ENCODE measurements at places on chromosomes 12 and 14.
A peak's percentile ranks its signal among the peaks of the same experiment; 100 is the strongest.

- DNase-seq: no peak
Measured at GRCh38 chr12:64103825-64104740, 118.0 kb downstream of the KICS2 start.

- no peak for DNase-seq
Measured at GRCh38 chr14:29220072-29220471, 453.5 kb downstream of the FOXG1 start.

GRCh38 chr12:108542320-108542719 is 18.7 kb downstream of the SART3 start:
- no peak for DNase-seq

DNA sequence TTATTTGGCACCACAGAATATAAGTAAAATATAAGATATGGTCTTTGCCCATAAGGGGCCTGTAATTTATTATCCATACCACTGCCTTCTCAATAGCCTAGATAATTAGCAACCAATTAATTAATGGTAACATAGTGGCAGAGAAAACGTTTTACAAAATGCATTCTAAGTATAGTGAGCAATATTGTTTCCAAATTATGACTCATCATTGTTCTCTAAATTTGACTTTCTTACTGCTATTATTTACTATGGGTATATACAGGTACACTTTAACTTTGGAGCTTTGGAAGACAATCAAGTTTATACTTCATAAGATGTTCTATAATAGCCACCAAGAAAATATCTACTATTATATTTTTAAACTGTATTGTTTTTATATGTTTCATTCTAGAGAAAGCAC is 26.7 kb downstream of the DCP1B start:
- no peak for DNase-seq

DNA sequence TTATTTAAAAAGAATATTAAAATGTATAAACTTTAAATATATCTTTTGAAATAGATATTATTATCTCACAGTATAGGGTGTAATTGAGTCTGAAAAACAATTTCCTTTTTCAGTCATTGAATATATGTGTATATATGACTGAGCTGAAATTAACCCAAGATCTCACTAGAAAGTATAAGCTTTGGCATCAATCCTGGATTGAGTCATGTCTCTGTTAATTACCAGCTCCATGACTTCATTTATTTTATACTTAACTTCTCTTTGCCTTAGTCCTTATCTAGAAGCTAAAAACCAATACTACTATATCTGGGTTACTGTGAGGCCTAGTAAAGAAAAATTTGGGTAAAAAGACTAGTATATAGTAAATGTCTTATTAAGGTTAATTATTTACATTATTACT is 1020.3 kb downstream of the LRFN5 start:
- DNase-seq: no peak

DNA sequence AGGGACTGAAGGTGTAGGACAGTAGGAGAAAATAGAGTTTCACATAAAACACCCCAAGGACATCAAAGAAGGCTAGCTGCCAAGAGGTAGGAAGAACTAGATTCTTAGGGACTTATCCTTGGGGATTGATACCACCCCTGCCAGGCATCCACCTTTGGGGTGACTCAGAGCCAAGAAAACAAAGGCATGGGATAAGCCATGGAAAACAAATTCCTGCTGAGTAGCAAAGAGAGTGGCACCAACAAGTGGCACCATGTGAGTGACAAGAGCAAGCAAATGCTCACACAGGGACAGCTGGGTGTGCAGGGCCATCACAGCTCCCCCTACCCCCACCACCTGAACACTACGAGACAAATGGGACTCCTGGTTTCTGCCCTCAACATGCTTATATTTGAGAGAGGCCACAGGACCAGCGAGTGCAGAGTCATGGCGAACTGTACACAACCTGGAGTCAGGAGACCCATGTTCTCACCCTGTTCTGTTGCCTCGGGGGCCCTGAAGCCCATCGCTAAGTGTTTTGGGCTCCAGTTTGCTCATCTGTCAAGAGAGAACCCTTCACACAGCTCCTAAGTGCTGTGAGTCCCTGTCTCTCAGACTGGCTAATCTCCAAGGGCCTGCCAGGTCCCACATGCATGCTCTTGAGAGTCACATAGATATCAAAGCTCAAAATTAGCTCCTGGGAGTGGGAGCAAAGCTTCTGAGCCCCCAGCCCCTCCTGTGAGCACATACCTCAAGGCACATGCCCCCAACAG is 91.9 kb downstream of the DPF3 start:
- DNase-seq: no peak

GRCh38 chr12:66467932-66468331 is 165.6 kb downstream of the HELB start:
- no peak for DNase-seq

GRCh38 chr14:59870277-59871165 is at the start of gene RTN1:
Gene RTN1 (minus strand): TSS chr14:59870776. CDS start chr14:59870630, 146 bp downstream.
- peak; percentile 72 for DNase-seq

DNA sequence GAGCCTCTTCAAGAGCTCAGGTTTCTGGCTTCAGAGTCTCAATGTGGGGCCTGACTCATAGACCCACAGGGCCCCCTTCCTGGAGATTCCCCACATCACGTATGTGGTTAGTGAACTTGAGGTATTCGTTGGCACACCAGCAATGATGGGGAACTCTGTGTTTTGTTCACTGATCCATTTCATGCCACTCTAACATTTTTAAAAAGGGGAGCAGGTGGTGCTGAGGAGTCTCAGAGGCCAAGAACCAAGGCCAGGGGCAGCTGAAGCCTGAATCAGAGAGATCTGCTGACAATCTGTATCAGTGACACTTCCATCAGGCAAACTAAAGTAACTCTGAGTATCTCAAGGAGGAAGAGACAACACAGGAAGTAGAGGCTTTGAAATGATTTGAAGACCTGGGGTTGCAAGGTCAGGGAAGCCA is 323.4 kb downstream of the VRK1 start:
- DNase-seq: no peak

GRCh38 chr14:99930420-99931274 is 134.6 kb upstream of the EVL start:
- no peak for DNase-seq

GRCh38 chr12:5730962-5731361 is 214.1 kb downstream of the ANO2 start:
- DNase-seq: no peak

DNA sequence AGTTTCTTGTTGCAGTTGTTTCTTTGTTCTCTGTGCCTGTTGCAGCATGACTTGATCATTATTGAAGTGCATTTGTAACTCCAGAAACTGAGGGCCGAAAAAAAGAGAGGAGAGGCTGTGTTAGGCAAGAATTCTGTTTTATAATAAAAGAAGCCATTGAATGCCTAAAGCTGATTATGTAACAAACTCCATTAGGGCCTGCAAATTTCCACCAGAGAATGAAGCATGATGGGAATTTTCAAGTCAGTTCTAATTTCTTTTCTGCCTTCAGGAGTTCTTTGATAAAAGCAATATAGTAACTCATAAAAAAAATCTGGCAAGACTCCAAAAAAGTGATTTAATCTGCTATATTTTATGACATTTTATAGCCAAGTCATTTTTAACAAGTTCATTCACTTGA is 156.7 kb upstream of the RASSF8 start:
- no peak for DNase-seq

- DNase-seq: no peak
Measured at GRCh38 chr12:51749206-51749985, 99.1 kb downstream of the FIGNL2 start.

- no peak for DNase-seq
Measured at GRCh38 chr14:78278464-78279250, 108.5 kb downstream of the NRXN3 start.

DNA sequence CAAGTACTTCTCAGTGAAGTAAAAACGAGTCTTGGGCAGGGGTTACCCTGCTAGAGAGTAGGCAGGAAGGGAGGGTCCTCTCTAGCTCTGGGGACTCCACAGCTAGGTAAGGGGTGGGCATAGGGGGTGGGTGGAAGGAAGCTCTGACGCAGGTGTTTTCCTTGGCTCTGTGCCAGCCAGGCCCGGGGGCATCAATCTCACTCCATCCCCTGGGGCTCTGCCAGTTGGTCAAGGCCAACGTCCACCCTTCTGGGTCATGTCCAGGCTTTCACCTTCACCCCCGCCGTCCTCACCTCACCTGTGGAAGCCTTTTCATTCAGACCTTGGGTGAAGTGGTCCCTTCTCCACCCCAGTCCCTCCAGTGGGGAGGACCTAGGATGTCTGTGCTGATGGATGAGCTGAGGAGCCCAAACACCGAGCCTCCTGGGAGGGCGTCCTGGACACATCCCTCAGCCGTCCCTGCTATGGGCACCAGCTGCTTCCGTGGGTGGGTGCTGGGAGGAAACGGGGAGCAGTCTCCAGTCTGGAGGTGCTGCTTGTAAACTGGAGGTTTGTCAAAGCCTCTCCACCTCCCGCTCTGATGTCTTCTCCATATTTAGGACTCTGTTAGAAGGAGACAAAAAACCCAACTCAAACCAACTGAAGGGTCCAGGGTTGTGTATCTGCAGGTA is 71.5 kb upstream of the SFSWAP start:
- DNase-seq: no peak

DNA sequence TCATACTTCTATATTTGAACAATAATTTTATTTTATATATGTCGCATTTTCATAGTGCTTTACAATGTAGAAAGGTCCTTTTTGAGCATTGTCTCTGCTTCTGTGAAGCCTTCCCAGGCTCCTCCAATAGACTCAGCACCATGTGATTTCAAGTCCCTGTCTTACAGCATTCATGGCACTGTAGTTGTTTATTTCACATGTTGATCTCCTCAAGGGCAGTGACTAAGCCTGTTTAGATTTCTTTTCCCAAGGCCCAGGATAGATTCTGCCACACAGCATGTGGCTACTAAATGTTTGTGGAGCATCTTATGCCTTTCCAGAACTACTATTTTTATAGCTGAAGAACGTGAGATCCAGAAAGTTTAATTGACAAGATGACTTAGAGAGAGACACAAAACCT is 391.7 kb downstream of the TMEM117 start:
- DNase-seq: no peak

GRCh38 chr14:64695071-64695470 is 9.2 kb upstream of the PLEKHG3 start:
- no peak for DNase-seq

DNA sequence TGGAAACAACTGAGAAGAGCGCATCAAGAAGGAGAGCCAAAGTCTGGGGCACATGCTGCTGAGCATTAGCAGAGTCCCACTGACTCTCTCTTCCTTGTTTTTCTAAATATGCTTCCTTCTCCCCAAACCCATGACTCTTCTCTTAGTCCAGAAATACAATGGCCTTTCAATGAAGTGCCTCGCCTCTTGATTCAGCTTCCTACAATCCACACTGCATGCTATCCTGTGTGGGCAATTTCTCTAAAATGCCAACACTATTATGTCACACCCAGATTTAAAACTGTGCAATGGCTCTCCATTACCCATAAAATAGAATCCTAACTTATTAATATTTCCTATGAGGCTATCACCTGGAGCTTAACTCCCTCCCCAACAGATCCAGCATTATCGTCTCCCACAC is 198.6 kb downstream of the RPAP3 start:
- no peak for DNase-seq

DNA sequence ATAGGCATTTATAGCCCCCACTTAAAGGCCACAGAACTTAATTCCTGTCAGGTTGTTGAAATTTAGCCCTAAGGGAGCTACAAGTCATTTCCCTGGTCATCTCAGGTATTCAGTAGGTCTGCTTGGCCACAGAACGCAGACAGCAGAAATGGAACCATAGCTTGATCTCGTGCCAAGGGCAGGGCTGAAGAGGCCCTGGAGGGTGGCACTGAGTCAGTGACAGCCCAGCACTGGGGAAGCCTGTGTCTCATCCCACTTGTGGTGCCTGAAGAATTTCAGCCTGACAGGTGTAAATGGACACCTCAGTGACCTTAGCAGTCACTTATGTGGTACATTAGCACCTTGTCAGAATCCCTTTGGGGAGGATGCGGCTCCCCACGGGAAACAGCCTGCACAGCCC is 6.6 kb downstream of the PRKAB1 start:
- DNase-seq: no peak

DNA sequence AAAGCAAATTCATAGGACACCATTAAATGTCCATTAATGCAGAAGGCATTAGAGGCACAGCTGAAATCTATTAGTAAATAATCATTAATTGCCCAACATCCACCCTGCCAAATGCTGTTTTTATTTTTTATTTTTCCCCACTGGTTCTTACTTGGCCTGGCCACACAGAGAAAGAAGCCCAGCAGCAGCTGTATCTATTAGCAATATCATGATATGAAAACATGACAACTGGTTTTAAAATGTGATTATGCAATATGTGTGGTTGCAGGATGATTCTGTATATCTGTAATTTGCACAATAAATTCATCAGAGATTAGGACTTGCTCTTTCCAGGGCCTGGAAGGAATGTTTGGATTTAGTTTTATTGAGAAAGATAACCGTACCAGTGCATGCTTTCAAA is 44.9 kb downstream of the SIX6 start:
- DNase-seq: no peak

DNA sequence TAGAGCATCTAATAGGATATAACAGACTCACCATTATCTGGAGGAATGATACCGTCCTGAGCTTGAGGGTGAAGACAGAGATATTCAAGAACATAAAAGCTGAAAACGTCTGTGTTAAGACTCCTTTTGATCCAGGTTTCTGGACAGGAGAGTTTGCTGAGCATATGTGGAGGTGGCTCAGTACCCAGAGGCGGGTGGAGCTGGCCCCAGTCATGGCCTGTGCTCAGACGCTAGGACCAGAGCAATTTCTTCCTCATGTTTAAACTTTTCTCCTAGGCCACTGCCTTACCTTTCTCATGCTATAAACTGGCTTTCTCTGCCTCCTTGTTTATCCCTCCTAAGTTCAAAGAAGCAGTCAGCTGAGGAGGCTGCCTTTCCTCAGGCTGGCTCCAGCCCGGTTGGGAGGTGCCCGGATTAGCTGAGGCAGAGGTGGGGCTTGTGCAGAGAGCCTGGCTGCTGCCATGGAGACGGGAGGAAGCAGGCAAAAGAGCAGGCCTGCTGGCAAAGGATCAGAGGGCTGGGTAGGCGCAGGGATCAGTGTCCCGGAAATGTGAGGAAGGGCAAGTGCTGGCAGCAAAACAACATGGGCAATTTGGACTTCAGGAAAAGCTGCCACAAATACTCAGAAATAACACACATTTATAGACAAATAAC is 13.7 kb downstream of the COA8 start:
- no peak for DNase-seq

DNA sequence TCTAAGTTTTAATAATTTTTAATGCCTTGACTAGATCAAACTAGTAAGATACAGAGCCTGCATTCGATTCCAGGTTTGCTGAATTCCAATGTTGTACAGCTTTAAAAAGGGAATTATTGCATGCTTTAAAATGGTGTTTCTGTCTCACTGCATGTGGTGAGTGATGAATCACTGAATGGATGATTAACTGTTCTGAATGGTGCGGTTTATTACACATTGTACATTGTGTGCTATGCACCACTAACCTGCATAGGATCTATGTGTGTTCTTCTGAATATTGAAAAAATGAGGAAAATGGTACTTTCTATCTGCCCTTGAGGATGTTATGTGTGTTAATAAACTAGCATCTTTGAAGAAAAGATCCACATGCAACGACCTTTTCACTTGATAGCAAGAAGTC is 231.7 kb downstream of the NRXN3 start:
- no peak for DNase-seq

- peak; percentile 60 for DNase-seq
Measured at GRCh38 chr14:50362764-50363713, 33.6 kb downstream of the CDKL1 start.
